ENCODE measurements at places on chromosomes 12 and 14.

GRCh38 chr12:116591855-116592637, 32.9 kb downstream of the MAP1LC3B2 start:
- no peak for DNase-seq

GRCh38 chr14:80356413-80356812, 145.1 kb upstream of the DIO2 start:
- DNase-seq, result no peak

- DNase-seq, result no peak
Observed at GRCh38 chr12:116266168-116266601, 11.3 kb downstream of the MED13L start.

DNA sequence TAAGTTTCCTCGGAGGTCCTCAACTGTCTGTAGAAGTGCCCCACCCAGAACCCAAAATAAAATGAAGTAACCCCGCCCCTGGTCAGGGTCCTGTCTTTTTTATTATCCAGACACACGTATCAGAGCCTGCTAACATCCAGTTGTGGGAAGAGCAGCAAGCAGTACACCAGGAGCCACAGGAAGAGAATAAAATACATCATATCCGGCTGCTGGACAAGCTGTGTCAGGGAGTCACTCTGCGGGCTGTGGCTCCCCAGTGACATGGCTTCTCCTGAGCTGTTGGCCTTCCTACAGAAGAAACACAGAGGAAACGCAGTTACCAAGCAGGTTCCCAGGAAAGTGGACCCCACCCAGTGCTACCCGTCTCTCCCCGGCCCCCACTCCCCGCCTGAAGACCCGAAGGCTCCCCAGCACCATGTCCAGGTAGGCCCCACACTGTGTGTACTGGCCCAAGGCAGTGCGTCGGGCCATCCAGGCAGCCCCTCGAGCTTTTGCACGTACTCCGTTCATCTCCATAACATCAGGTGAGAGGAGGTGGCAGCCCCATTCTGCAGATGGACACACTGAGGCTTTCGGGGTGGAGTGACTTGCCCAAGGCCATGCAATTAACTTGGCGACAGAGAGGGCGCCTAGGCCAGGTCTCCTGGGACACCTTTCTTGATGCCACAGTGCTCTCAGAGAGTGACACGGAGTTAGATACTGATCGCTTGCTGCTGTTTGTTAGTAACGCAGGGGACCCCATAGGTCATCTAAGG, 34.3 kb upstream of the DICER1 start:
- no peak for DNase-seq

GRCh38 chr12:76329159-76329558, 19.1 kb downstream of the BBS10 start:
- no peak for DNase-seq

DNA sequence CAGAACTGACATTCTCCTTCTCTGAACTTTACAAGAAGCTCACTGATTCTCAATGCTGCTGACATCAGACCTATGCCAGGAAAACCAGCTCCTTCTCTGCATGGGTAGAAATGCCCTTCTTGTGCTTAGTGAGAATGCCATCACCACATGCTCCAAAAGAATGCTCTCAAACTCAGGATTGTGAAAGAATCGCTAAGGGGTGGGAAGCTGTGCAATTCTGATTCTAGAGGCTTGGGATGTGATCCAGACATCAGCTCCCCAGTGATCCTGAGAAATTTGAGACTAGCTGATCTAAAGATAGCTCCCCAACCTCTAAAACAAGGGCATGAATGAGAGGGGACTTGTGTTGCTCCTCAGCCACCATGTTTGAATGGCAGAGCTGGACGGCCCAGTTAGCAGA, 113.2 kb downstream of the DPF3 start:
- DNase-seq, result no peak

GRCh38 chr14:67679006-67679405, 4.6 kb upstream of the VTI1B start:
- no peak for DNase-seq

GRCh38 chr12:6952121-6952862, 1.1 kb downstream of the PTPN6 start:
- DNase-seq, result no peak

GRCh38 chr12:93740751-93741150, 63.6 kb downstream of the CRADD start:
- no peak for DNase-seq

DNA sequence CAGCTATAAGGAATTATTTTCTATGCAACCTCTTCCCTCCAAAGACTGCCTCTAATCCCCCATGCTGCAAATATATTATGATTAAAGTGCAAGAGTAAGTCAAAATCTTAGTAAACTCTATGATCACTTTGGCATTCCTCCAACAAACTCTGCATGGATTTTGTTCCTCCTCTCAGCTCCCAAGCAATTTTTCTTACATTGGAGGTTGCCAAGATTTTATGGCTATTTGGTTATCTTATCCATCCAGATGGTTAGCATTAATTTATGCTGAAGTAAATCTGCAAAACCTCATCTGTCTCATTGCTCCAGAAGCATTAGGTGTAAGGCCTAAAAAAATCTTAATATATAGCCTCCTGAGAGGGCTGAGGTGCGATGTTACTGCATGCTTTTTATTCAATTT, 228.1 kb downstream of the CHST11 start:
- no peak for DNase-seq

- no peak for DNase-seq
Observed at GRCh38 chr14:63759456-63759855, 31.6 kb upstream of the SGPP1 start.

DNA sequence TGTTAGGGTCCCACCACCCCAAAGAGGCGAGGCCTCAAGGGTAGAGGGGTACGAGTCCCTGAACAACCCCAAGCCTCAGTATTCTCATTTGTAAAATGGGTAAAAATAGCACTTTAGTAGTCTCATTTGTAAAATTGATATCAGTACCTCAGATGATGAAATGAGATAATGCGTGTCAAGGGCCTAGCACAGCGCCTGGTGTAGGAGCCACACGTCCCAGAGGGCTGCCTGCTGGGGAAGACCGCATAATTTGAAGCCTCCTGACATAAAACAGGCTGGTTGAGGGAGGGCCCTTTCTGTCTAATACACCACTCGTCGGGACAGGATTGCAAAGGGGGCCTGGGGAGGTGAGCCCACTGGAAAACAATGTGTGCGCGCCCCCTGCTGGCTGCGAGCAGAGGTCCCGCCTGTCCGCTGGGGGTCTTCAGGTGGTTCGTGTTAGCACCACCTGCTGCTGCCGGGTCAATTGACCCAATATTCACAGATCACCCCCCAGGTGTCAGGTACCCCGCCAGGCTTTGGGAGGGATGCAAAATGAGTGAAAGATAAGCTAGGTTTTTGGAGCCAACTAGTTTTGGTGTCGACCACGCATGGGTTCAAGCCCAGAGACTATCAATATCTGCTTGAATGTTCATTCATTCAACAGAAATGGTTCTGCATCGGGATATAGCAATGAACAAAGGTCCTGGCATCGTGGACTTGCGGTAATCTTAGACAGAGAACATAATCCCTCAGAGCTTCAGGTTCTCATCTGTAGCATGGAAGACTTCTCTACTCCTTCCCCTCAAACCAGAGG, 24.7 kb upstream of the IRF2BPL start:
- peak; percentile 47 for DNase-seq

GRCh38 chr12:57280211-57281062, 29.4 kb upstream of the STAC3 start:
- DNase-seq, result peak; percentile 32

DNA sequence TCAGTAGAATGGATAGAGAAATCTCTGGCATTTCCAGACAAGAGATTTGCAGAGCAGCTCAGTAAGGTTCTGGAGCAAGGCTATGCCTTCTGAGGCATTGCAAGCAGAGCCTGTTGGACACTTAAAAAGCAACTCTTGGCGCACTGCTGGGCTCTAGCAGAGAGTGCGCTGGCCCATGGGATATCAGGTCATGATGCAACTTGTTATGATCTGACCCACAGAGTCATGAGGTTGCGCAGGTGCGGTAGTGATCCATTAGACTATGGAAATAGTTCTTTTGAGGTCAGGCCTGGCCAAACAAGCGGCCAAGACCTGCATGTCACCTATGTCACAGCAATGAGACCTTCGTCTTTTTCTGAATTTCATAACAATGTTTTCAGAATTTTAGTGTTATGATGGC, 168.6 kb downstream of the TMTC3 start:
- no peak for DNase-seq

DNA sequence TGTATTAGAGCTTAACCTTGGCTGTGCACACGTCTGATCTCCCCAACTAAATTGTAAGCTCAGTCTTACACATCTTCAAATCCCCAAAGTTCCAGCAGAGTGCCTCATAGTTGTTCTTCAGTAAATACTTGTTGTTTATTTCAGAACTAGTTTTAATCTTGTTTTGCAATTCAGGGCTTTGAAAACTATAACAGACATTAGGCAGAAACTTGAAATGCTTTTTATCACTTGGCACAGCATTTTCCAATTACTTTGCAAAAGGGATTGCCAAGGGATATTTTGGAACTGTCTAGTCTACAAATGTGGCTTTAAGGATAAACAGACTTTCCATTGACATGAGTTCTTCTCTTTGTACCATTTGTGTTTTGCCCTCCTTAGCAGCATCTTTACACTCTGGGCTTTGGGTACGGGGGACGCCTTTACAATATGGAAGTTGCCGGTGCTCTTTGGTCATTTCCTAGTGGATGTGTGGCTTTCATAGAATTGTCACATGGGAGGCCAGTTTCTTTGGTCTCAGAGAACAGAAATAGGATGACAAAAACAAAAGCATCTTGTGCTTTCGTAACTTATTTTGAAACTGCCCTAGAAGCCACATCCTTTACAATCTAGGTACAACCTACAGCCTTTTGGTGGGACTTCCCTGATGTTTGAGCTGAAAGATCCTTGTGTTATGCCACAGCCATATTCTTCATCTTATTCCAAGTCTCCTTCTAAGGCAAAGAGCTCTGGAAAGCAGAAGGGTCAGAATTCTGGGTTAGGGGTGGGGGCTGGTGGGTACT, 96.9 kb downstream of the NPAS3 start:
- no peak for DNase-seq

GRCh38 chr12:78698747-78699146, 165.8 kb upstream of the SYT1 start:
- no peak for DNase-seq

- DNase-seq, result no peak
Observed at GRCh38 chr14:102911541-102911951, 10.9 kb upstream of the AMN start.

- no peak for DNase-seq
Observed at GRCh38 chr14:57314396-57315089, 45.8 kb downstream of the AP5M1 start.

- no peak for DNase-seq
Observed at GRCh38 chr14:67491741-67492507, 3.4 kb upstream of the TMEM229B start.

DNA sequence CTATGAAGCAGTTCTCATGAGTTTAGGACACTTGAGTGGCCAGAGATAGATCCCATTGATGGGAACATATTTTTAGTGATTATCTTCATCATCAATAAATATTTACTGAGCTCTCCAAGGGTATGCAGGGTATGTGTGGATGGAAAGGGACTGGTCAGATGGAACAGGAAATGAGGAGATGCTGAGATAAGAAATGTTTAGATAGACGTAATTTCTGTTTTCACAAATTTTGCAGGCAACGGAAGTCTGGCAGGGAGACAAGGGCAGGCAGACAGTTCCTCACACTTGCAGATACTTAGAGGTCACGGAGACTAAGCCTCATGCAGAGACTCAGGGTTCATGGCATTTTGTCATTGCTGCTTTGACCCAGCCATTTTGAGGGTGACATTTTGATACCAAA, 24.3 kb downstream of the BCL2L14 start:
- no peak for DNase-seq

DNA sequence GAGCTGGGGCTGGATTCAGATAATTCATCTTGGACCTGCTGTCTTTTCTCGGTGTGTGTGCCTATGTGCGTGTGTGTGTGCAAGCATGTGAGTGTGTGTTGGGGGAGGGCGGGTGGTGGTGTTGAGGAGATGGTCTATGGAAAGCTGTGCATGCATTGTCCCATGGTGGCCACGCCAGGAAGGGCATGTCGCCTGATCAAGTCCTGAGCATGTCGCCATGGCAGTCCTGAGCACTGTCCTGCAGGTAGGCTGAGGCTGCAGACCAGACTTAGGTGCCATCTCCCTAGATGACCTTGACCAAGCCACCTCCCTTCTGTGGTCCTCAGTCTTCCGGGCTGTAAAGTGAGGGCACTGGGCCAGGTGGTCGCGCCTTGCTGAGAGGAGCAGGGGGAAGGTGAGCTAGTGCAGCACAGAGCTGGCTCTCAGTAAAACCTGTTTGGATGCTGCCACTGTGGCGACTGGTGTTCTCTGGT, 81.4 kb downstream of the PAPOLA start:
- DNase-seq, result no peak

GRCh38 chr12:30913323-30913722, 13.2 kb upstream of the TSPAN11 start:
- no peak for DNase-seq

GRCh38 chr12:6390084-6390799, 6.3 kb downstream of the LTBR start:
- no peak for DNase-seq

DNA sequence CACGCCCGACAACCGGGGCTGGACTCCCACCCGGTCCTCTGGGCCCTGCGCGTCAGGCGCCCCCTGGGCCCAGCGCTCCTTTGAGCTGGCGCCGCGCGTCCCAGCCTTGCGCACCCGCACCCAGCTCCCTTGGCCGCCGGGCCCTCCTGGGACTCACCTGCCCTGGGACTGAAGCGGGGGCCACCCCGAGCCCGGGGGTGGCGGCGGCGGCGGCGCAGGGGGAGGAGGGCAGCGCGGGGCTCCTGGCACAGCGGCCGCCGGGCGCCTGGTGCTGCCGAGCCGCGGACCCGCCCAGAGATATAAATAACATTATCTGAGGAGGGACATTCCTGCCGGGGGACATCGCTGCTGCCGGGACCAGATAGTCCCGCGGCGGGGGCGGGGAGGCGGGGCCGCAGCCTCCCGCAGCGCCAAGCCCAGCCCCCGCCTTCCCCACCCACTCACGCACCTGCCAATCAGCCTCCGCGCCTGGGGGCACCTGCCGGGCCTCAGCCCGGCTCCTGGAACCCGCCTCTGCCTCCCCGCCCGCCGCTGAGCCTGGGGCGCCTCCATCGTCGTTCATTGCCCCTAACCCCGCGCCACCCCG, at the start of gene SPTB:
Gene SPTB (minus strand): TSS at position 273 of the 586 bp plus-strand sequence. CDS start 56,813 bp downstream, outside the sequence.
- peak; percentile 20 for DNase-seq

- no peak for DNase-seq
Observed at GRCh38 chr14:36508418-36509068, 11.5 kb downstream of the NKX2-1 start.

DNA sequence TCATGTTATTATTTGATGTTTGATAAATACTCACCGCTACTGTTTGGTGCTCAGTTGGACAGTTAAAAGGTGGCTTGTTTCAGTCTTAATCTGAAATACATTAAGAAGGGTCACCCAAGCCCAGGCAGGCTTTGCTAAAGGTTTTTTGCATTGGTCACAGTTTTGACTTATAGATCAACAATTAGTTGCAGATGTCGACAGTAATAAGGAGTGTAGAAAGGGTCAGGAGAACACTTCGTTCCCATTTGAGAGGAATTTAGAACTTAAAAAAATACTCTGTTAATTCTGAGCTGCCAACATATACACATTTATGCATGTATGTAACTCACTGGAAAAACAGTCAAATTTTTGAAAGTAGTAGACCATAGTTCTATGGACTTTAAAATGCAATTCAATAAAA, 130.3 kb downstream of the TMEM30B start:
- no peak for DNase-seq

- no peak for DNase-seq
Observed at GRCh38 chr12:21676776-21677175, 19.1 kb upstream of the LDHB start.

GRCh38 chr14:85425507-85425906, 104.4 kb upstream of the FLRT2 start:
- no peak for DNase-seq

GRCh38 chr12:124837958-124838803, 25.5 kb downstream of the SCARB1 start:
- no peak for DNase-seq

- DNase-seq, result no peak
Observed at GRCh38 chr14:56189307-56189706, 71.1 kb downstream of the PELI2 start.
